GOT3 (cell line): ENCODE measurements at places on chromosomes 12 and 14.

GRCh38 chr12:55757701-55758100, 14.8 kb downstream of the GDF11 start:
- no peak for DNase-seq

- no peak for DNase-seq
Observed at GRCh38 chr14:105039458-105040205, 18.7 kb upstream of the CDCA4 start.

GRCh38 chr14:60294411-60295069, 45.5 kb downstream of the PPM1A start:
- no peak for DNase-seq

GRCh38 chr12:38601949-38602348, 285.4 kb downstream of the ALG10B start:
- no peak for DNase-seq

DNA sequence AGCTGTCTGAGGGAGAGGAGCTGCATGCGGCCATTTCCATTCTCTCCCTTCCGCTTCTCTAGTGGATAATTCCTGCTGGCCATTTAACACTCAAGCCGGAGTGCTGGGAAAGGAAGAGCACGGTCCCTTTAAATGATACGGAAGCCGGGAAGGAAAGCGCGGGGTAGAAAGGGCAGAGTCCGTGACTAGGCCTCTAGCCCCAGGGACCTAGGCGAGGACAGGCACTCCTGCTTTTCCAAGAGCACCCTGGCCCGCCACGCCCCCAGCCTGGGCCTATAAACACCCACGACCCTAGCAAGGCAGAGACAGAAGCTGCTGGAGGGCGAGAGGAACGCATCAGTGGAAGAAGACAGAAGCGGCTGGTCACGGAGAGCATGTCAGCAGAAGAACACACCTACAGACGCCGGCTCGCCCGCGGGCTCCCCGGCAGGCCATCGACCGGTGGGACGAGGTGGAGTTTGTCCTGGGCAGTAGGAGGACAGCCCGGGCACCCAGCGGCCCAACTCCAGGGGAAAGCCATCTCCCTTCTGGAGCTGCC, 1206.6 kb upstream of the TMEM132C start:
- no peak for DNase-seq

DNA sequence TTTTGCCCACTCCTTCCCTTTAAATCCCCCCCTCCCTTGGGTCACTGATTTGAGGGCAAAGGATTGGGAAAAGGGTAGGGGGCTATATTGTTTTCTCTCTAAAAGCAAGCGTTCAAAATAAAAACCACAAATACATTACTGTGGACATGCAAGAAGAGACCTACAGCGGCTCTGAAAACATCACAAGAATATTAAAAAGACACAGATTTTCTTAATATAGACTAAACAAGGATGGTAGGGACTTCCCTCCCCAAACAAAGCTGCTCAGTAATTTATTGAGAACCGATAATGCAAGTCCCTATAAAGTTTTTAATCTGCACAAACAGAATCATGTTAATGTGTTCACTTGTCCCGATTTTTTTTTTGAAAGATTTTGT, 12.9 kb downstream of the TBX3 start:
- DNase-seq, result no peak

- DNase-seq, result no peak
Observed at GRCh38 chr12:113241191-113242025, 20.1 kb downstream of the TPCN1 start.

- DNase-seq, result no peak
Observed at GRCh38 chr12:52066346-52067080, 3.3 kb upstream of the ATG101 start.

- DNase-seq, result no peak
Observed at GRCh38 chr12:103547929-103548328, 39.1 kb upstream of the STAB2 start.

DNA sequence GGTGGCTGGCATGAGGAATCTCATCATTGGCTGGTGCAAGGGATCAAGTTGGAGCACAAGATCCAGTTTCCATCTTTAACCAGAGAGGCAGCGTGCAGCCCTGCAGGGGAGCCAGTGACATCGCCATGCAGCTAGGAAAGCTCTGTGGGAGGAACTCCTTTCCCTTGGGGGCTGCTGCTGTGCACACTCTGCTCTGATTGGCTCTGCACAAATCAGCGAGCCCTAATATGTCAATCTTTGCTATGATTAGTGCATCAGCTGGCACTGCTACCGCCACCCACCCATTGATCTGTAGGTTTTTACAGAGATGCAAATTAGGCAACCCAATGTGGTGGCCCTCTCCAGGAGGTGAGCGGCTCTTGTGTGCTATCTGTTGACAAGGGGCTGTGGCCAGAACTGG, 262.6 kb downstream of the PCNX1 start:
- no peak for DNase-seq

- DNase-seq, result no peak
Observed at GRCh38 chr14:92247341-92247740, 75.6 kb upstream of the SLC24A4 start.

DNA sequence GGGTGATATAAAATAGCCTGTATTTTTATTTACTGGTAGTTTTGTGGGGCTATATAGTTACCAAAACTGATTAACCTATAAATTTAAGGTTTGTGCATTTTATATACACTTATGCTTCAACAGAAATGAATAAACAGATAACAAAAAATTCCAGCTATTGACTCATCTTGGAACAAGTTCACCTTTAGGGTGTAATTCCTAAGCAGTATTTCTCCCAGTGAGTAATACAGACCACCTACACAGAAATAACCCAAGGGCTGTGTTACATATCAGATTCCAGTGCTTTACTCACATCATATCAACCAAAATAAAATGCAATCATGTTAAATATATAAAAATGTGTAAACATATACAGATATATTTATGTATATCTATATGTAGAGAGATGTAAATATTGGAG, 345.6 kb downstream of the ADAMTS20 start:
- DNase-seq, result no peak

GRCh38 chr14:64504310-64504896, at the start of gene ZBTB1:
Gene ZBTB1, plus strand, starts transcription at chr14:64504770. Its CDS starts 16,735 bp downstream, at chr14:64521505.
- DNase-seq, result peak; percentile 55

DNA sequence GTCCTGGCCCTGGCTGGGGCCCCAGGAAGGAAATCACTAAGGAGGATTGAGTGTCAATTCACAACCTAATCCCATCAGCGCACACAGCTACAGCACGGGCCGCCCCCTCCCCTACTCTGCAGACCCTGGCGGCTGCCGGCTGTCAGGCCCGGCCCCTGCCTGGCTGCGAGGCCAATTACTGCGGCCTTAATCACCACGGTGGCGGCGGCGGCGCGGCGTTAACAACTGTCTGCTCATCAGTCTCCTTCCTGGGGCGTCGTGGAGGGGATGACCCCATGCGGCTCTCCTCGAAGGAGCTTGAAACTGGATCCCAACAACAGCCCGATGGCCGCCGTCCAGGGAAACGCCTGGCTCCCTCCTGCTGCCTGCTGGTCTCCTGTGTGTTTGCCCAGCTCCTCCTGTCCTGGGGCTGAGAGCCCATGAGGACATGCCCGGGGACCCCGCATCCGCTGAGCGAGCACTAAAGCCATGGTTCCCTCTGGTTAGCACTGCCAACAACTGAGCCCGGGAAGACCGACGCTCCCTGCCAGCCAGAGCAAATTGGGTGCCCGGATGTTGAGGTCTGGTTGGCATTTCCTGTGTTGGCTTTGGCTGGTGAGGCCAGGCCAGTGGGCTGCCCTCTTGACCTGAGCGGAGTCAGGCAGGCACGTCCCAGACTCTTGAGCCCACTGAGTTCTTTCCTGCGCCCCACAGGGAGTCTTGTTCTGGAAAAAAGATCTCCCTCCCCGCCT, 21.8 kb upstream of the EIF2B2 start:
- no peak for DNase-seq

GRCh38 chr12:8581098-8581784, 31.4 kb downstream of the AICDA start:
- DNase-seq, result no peak

DNA sequence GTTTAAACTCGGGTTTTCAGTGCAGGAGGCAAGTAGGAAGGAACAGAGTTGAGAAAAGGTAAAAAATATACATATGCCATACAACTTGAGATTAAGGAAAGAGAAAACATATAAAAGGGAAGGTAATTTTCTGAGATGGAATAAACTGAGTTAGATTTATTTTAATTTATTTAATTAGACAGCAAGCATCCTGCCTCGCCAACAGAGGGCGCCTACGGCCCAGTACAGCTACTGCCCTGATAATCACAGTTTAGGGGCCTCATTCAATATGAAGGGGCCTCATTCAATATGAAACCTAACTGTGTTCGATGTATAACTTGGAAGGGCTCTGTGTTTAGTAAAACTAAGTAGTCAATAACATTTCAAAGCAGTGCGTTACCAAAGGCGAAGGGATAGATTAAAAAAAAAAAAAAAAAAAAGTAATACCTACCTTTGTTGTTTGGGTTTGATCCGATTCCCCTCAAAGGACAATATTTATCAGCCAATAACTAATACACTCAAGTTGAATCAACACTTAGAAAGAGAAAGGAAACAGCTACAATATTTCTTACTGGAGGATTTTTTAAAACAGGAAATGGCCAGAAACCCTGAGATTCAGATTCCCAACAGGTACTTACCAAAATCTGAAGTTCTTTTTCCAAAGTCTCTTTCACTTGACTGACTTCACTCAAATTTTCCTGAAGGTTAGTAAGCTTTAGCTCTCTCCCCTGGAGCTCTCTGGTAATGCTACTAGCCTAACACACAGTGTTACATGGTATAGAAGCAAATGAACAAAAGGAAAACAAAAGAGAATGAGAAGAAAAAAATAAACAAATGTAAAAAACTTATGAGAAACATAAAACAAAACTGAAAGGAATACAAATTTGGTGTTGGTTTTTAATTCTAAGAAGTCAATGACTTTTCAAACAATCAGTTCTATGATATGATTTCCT, 70.0 kb upstream of the VPS33A start:
- no peak for DNase-seq

- no peak for DNase-seq
Observed at GRCh38 chr12:118979763-118980406, 1.5 kb upstream of the SRRM4 start.

- no peak for DNase-seq
Observed at GRCh38 chr14:86373886-86374285, 843.9 kb downstream of the FLRT2 start.

- no peak for DNase-seq
Observed at GRCh38 chr12:129226851-129227250, 373.6 kb downstream of the GLT1D1 start.

DNA sequence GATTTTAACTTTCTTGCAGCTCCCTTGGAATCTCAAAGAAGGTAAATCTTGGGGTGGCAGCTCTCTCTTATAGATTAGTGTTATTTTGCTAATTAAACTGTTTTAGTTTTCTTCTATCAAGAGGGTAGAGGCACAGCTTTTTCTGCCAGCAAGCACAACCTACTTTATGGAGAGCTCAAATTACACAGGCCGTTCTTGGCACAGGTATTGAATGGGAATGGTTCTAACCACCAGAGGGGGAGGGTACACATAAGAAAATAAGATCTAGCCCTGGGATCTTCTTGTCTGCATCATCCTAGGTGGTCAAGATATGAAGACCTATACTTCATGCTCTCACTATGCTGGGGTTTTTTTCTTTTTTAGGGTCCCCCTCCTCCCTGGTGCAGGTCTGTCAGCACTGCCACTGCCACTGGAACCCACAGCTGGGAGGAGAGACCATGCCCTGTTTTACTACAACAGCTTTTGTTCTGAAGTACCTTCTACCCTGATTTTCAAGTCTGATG, 48.6 kb upstream of the STAC3 start:
- DNase-seq, result no peak

- no peak for DNase-seq
Observed at GRCh38 chr12:113088037-113088436, 31.5 kb downstream of the DTX1 start.

- DNase-seq, result no peak
Observed at GRCh38 chr12:20917819-20918218, 107.3 kb downstream of the SLCO1B3 start.

GRCh38 chr14:32201816-32202490, at the start of gene RNU6-7:
Gene RNU6-7, plus strand, starts transcription at chr14:32202045.
- DNase-seq, result no peak

DNA sequence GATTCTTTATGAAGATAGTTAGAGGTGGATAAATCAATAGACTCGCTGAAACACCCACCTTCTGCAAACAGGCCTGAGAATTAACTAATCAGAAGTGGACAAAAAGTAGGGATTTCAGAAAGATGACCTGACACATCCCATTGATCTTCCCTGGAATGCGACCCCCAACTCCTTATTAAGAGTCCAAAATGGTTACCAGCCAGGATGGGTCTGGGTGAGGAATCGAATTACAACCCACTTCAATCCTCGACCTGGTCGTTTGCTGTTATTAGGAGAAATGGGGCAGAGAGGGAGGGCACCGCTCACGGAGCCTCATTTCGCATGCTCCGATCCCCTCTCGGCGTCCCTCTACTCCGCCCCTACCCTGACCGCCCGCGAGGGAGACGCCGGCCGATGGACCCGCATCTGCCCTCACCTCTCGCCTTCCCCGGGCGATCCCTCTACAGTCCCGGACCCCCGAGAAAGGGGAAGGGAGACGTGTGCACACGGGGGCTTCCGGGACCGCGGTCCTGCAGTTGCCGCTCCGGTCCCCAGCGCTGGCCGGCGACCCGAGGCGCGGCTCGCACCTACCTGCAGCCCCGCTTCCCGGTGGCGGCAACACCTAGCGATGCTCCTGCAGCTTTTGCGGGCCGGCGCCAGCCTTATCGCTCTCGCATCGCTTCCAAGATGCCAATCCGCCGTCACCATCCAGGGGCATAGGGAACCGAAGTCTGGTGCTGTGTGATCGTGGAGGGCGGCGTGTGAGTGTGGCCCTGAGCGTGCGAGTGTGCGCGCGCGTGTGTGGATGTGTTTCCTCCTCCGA, 69.3 kb upstream of the USP15 start:
- DNase-seq, result no peak

- DNase-seq, result no peak
Observed at GRCh38 chr14:59328454-59328853, 136.7 kb downstream of the GPR135 start.

DNA sequence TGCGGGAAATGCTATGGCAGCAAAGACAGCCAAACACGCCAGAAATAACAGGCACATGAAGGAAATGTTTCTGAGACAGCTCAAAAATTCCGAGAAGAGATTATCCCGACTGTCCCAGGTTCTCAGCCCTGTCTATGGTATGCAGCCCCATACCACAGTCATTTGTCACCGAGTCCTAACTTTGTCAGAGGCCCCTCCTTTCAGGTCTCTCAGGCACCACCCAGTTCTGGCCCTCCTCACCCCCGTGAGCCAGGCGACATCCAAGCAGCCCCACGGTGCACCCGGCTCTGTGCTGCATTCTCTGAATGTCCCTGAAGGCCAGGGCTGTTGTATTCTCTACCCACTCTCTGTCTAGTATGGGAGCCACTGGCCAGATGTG, 24.0 kb downstream of the SSH1 start:
- DNase-seq, result no peak
